ENCODE measurements at places on chromosomes 3 and 15.

- no peak for DNase-seq
These were observed 455.5 kb downstream of the MAGI1 start for GRCh38 chr3:65583188-65583587.

DNA sequence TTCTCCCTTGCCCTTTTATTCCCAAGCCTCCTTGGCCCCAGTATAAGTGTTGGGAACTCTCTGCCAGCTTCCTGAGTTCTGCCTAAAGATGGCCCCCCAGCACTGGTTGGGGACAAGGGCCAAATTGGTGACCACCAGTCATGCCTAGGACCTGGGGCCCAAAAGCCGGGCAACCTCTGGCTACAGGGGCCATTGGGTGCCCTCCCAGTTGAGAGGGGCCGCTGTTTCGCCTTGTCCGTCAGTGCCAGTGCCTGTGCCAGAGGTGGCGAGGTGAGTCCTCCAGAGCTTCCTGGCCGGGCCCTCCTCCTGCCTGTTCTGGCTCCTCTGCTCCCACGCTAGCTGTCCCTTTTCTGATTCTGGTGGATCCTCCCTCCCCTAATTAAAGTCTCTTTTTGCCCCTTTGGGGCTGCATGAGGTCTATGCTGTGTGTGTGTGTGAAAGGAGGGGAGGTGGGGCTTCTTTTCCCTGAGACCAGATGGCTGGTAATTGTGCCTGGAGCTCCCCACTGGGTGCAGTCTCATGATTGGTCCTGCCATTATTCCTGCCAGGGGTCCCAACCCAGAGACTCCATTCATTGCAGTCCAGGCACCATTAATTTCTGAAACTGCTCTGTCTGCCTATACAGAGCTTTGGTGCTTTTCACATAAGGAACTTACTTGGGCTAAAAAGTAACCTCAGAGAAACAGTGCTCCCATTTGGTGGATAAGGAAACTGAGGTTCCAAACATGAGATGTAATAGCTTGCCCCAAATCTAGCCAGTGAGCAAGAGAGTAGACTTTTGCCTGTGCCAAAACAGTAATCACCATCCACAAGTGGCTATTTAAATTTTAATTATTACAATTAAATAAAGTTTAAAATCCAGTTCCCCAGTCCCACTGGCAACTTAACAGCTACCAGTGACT is 3.1 kb upstream of the TTLL3 start:
- no peak for DNase-seq

DNA sequence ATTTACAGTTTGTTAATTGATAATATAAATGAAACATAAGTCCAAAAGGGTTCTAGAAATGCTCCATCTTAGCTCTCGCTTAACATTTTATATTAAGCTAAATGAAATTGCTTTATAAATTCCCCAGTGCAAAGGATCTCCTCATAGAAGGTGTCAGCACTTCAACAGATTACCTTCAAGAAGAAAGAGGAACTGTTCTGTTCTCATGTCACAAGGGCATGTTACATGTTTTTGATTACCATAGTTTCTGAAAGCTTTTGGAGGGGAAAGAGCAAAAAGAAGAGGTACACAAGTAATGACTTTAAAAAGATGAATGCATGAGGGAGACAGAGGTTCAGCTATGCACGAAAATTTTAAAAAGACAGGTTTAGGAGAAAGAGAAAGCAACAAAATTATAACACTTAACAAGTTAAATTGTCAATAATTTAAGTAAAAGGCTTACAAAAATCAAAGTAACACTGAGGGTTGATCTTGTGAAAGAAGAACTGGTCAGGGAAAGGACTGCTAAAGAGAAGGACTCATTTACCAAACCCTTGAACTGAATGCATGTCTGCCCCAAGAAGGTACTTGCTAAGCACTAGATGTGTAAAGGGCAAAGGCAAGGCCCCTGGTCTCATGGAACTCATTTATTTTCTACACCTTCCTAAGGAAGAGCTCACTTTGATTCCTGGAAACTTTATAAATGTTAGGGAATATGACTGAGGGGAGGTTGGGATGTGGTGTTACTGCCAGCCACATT is 45.1 kb downstream of the CCDC191 start:
- no peak for DNase-seq

DNA sequence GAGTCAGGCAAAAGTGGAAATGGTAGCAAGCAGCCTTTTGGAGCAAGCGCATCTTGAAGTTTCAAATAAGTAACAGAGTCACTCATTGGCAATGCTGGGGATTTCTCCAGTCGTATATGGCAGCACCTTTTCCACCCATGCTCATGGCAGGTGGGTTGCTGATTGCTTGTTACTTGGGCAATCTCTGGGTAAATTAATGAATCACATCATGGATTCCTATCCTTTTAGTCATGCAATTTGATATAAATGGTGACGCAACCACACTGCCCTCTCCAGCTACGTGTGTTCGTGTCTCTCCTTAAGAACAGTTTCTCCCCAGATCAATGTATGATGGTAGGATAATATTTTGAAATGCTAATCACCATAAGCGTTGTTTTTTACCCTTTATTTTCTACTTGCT is 339.9 kb upstream of the KCNH8 start:
- no peak for DNase-seq

- no peak for DNase-seq
These were observed 371.7 kb downstream of the ZBTB20 start for GRCh38 chr3:114775395-114775794.

Measured in NCI-H1105 (cell line).